ENCODE measurements at places on chromosomes 16 and 17. TPM values are rescaled to one million over a fixed set of nuclear protein-coding genes. Genes with fewer than 3 reads are reported as not detected.

Gene TEX14
- 0.89 TPM for polyA plus RNA-seq

Gene WNK4
- polyA plus RNA-seq: 14.1 TPM

Gene DHRS7C
- polyA plus RNA-seq: not detected

Gene CSH1
- polyA plus RNA-seq: 5.2 TPM

Gene FBXW10B
- 1.8 TPM for polyA plus RNA-seq

Gene SECTM1
- polyA plus RNA-seq: 1.9 TPM

Gene KRT15
- 0.18 TPM for polyA plus RNA-seq

Gene TEKT5
- polyA plus RNA-seq: 0.27 TPM

Gene CCDC154
- 2.5 TPM for polyA plus RNA-seq

Gene NHLRC4
- 1.2 TPM for polyA plus RNA-seq

Gene SKAP1
- polyA plus RNA-seq: 36.1 TPM

Gene SLC6A2
- polyA plus RNA-seq: 0.23 TPM

Gene MYH13
- polyA plus RNA-seq: not detected

Gene HOXB9
- 413 TPM for polyA plus RNA-seq

Gene MT1G
- polyA plus RNA-seq: 1.8 TPM

Gene SNRNP25
- 114 TPM for polyA plus RNA-seq

Gene CMTM1
- polyA plus RNA-seq: 12.8 TPM

Gene MYOCD
- polyA plus RNA-seq: 0.23 TPM

Gene DOK4
- 62.8 TPM for polyA plus RNA-seq

Gene DCAKD
- 79.1 TPM for polyA plus RNA-seq

Gene MYH8
- polyA plus RNA-seq: 2.5 TPM

Gene ZSCAN10
- polyA plus RNA-seq: not detected

Gene HAGHL
- polyA plus RNA-seq: 48.6 TPM

Gene KRTAP3-2
- polyA plus RNA-seq: not detected

Gene ARHGAP23
- 88.0 TPM for polyA plus RNA-seq

Gene HIGD1B
- polyA plus RNA-seq: 11.4 TPM

Gene PRR15L
- 0.27 TPM for polyA plus RNA-seq

Gene MED9
- 22.7 TPM for polyA plus RNA-seq

Gene KRTAP4-9
- not detected for polyA plus RNA-seq

Gene KRT27
- polyA plus RNA-seq: not detected

Gene GNGT2
- 1.2 TPM for polyA plus RNA-seq

All from spinal cord (tissue), 10 donors.